Ureter (tissue), 1 donor: ENCODE measurements at places on chromosomes 5 and 9. TPM values are rescaled to one million over a fixed set of nuclear protein-coding genes. Genes with fewer than 3 reads are reported as not detected.

The MYO10 gene
- total RNA-seq: 19.7 TPM

The TMEM252 gene
- not detected for total RNA-seq

The MELK gene
- 0.31 TPM for total RNA-seq

The MAMDC4 gene
- total RNA-seq: 10.7 TPM

The PTGES gene
- 67.9 TPM for total RNA-seq

The MTRR gene
- total RNA-seq: 68.7 TPM

The FAM153A gene
- total RNA-seq: 35.5 TPM

The TTC16 gene
- 0.34 TPM for total RNA-seq

The FBP2 gene
- 0.29 TPM for total RNA-seq

GRCh38 chr9:14812806-14813205 is 90.3 kb upstream of the CER1 start:
- no peak for DNase-seq

DNA sequence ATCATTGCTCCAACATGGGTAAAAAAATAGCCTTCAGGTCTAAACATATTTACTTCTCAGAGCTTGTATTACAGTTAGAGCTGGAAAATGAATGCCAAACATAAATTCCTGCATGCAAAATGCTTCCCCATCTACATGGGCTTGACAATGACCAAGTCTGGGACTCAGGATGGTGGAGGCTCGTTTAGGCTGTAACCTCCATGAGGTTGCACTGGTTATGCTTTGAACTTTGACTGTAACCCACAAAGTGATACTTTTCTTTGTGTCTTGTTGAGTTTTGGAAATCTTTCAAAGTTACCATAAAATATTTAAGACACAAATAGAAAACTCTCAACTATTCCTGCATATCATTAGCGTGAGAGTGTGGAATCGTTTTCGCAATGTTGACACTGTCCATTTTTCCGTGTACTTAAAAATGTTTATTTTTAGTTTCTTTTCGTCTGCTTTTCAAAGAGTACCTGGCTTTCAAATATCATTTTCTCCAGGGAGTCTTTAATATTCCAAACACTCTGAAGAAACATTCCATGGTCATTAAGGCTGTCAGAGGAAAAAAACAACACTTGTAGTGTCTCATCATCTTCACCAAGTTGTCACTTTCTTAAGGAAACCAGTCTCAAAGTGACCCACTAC is 487.8 kb downstream of the ENC1 start:
- no peak for DNase-seq

DNA sequence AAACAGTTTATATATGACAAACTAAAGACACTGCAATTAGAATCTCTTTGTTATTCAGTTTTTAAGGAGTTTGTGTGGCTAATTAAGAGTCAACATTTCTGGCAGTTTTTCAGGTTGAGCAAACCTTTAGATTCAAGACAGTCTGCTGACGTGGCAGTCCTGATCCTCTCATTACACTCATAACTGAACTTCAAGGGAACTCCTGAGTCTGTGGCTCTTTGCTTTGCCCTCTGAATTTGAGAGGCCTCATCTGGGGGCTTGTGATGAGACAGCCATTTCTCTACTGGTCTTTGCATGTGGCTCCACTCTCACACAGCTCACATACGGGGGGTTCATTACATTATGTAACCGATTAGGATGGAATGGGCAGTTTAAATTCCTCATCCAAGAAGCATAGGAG is 182.9 kb upstream of the MEF2C start:
- no peak for DNase-seq

DNA sequence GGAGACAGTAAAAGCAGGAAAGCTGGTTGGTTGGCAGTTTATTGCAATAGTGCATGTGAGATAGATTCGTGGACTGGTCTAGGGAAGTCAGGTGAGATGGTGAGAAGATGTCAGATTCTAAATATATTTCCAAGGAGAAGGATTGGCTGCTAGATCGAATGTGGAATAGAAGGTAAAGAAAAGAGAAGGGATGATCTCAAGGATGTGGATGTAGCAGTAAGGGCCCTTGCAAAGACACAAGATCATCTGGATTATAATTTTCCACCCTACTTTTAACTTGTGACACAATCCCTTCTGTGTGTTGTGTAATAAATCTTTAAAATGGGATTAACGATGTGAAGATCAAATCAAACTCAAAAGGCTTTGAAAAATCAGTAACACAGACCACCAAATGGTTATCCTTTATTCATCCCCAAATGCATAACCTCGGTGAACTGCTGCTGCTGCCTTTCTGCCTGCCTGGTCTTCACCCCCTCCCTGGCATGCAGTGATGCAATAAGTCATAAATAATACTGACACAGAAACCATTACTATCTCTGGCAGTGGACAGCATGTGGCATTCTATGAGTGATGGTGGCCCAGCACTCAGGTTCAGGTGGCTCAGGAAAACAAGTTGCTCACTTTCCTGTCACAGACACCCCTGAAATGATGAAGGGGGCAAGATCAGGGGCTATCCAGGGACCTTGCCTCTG is 178.4 kb downstream of the FAM114A2 start:
- no peak for DNase-seq

DNA sequence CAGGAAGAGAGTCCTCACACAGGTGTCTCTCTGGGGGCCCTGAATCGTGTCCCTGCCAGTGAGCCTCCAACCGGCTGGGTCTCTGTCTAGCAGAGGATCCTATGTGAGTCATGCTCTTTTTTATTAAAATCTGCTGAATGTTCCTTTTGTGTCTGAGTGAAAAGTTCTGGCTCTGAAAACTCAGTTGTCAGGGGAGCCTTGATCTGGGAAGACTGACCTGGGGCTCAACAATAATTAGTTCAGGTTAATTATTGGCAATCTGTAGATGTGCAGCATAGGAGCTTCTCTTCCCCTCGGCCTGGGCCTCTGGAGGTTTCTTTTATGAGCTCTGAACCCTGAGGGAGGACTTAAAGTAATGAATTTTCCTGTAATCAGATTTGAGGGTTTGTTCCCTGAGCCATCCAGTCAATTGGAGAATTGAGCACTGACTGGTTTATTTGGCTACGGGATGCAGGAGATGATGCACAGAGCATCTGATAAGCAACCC is 45.2 kb downstream of the ALG2 start:
- no peak for DNase-seq

DNA sequence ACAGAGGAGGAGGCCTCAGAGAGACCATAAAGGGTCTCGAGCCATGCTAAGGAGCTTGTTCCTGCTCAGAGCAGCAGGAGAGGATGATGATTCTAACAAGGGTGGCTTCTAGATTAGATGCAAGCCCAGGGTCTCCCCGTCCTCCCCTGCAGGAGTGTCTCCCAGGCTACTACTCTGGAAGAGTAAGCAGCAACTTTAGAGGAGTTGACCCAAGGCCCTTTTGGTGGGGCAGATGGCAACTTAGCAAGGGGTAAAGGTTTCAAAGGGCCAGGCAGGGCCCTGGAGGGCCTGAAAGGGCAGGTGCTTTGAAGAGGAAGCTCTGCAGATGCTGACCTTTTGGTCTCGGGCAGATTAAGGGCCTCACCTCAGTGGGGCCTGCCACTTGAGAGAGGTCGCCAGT is 174.9 kb downstream of the GABBR2 start:
- no peak for DNase-seq

DNA sequence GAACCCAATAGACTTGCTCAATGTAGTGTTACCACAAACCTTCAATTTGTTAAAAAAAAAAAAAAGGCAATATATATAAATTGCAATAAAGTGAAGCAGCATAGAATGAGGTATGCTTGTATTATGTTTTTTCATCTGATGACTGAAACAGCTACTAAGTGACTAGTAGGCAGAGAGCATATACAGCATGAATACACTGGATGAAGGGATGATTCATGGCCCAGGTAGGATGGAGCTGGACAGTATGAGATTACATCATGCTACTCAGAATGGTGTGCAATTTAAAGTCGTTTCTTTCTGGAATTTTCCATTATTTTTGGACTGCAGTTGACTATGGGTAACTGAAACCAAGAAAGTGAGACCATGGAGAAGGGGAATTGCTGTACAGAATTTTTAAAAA is 161.2 kb downstream of the GNA14 start:
- no peak for DNase-seq

DNA sequence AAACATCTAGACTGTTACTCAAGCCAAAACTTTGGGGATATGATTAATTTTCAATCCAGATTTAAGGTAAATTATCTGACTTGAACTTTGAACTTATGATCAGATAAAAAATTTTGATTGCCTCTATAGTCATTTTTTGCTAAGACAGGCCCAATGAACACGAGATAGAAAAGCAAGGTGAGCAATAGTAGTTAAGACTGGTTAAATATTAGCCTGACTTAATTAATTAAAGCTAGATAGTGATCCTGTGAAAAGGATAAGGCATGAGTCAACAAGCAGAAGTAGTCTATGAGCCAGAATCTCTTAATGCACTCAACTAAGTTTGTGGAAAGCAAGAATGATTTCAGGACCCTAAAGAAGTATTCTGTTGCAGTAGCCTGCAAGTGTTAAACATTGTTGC is 66.5 kb downstream of the PDE4D start:
- DNase-seq: no peak

DNA sequence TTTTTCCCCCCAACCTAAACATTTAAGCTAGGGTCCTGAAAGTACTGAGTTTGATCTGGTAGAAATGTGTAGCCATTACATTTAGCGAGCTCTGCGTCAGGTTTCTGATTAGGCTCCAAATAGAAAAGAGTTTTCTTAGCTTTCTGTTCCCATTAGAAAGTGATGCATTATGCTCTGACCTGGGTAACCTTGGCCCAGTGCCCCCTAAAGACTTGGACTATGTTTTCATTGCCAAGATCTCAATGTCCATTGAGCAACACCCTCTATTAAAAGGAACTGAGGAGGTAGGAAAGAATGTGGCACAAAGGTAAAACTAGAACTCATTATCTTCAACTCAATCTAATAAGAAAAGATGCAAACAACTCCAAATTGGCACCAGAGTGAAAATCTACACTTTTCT is 358.9 kb upstream of the PCSK5 start:
- no peak for DNase-seq

GRCh38 chr9:115781070-115781736 is 372.4 kb upstream of the PAPPA start:
- DNase-seq: no peak

DNA sequence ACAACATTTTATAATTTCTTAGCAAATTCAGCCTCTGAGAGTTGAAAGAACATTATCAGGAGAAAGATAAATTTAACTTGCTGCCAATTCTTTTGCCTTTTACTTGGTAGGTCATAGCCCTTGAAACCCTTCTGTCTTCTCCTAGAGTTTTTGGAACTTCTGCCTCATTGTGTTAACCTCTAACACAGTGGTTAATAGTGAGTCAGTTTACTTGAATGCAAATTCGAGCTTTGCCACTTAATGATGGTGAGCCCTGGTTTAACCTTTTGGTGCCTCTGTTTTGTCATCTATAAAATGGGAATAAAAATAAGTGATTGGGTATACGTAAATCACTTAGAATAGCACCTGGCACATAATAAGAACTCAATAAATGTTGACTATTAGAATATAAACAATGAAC is 1.8 kb upstream of the INIP start:
- DNase-seq: no peak

- no peak for DNase-seq
Observed at GRCh38 chr9:104841601-104842141, 77.7 kb downstream of the NIPSNAP3B start.
